ENCODE measurements at places on chromosomes 13 and 19.

DNA sequence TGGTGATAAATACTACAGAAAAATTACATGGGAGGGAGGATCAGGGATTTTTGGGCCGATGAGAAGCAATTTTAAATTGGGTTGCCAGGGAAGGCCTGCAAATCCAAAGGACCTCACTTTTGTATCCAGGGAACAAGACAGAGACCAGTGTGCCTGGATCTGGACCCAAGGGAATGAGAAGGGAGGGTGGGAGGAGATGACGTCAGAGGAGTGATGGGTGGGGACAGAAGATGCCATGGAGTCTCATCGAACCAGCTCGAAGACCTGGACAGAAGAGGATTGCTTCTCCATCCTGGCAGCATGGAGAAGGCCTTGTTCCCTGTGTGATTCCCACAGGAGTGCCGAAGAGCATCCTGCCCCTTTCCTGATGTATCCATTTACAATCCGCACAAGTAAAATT lies 68.9 kb downstream of the ITGBL1 start:
- DNase-seq: no peak

DNA sequence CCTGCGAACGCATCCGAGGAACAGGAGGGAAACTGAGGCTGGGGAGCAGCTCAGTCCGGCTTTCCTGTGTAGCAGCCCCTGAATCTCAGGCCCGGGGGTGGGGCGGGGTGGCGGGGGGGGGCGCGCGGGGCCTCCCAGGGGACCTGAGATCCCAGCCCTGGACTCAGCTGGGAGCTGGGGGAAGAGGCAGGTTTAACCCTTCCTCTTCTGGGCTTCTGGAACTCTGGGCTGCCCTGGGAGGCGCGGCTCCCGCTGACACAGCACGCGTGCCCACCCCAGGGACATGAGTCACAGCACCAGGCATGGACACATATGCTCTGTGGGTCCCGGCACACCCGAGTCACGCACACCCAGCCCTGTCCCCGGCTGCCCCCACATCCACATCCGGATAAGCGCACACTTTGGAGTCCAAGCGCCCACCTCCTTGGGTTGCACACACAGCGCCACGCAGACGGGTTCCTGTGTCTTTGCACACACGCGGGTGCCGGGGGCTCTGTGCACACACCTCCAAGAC lies 3.5 kb upstream of the CIRBP start:
- no peak for DNase-seq

DNA sequence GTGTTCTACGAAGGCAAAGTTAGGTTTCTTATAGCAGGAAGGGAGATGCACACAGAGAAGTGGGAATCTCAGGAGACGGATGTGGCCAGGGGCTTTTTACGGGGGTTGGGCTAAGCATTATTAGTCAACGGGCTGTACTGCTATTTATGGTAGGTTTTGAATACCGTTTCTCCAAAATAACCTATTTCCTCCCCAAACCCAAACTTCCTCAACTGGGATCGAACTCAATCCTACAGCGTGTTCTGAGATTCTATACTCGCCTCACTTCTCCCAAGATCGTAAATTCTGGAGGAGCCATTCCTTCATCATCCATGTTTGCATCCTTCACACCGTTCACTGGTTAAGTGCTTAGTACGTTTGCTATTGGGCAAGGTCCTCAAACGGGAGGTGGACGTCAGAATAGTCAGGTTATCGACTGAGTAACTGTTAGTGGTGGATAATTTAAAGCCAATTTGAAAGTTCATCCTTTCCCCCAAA lies 1.2 kb upstream of the TRIM13 start:
- DNase-seq: no peak

- DNase-seq: no peak
These were observed 242.9 kb upstream of the DACH1 start for GRCh38 chr13:72109863-72110262.

- no peak for DNase-seq
These were observed 81.7 kb upstream of the ABCC4 start for GRCh38 chr13:95382916-95383315.

GRCh38 chr13:28658539-28658795 lies 463 bp upstream of the POMP start:
- DNase-seq: no peak

GRCh38 chr13:41515491-41516139 lies 58.3 kb downstream of the RGCC start:
- DNase-seq: no peak

GRCh38 chr13:114134111-114134943 lies 1.9 kb upstream of the RASA3 start:
- no peak for DNase-seq

GRCh38 chr19:6652805-6653094 lies 17.2 kb downstream of the TNFSF14 start:
- no peak for DNase-seq

DNA sequence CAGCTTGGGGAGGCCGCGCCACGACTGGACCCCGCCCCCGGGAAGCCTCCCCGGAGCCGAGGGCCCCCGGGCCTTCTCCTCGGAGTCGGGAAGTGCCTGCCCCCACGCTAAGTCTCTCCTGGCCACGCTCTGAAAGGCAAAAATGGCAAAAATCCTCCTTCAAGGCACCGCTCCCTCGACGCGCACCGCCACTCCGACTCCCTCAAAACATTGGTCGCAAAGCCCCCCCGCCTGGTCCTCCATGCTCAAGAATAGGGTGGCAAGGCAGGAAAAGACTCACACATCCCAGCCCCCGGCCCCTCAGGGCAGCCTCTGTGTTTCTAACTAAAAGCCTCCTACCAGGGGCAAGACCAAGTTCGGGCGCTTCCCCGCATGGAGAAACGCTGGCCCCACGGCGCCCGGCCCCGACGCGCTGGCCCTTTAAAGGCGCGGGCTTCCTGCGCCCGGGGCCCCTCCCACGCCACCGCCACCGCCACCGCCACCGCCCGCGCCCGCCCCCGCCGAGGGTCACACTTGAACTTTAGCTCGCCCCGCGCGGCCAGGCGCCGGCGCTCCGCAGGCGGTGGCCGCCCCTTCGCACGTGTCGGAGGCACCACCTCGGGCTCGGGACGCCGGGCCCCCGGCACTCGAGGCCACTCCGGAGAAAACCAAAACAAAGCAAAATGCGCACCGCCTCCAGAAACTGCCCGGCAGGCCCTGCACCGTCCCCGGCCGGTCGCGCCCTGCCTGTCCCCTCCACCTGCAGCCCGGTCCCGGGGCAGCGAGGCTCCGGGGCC lies 1.9 kb downstream of the FOXO1 start:
- peak; percentile 82 for DNase-seq

DNA sequence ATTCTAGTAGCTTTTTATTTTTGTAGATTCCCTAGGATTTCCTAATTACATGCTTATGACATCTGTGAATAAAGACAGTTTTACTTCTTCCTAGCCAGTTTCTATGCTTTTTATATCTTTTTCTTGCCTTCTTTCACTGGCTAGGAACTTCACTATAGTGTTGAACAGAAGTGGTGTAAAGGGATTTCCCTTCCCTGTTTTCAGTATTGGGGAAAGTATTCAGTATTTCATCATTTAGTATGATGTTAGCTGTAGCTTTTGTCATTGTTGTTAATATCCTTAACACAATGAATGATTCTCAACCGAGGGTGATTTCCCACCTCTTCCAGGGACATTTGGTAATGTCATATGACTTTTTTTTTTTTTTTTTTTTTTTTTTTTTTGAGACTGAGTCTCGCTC lies 77.3 kb downstream of the SLC6A16 start:
- DNase-seq: no peak

DNA sequence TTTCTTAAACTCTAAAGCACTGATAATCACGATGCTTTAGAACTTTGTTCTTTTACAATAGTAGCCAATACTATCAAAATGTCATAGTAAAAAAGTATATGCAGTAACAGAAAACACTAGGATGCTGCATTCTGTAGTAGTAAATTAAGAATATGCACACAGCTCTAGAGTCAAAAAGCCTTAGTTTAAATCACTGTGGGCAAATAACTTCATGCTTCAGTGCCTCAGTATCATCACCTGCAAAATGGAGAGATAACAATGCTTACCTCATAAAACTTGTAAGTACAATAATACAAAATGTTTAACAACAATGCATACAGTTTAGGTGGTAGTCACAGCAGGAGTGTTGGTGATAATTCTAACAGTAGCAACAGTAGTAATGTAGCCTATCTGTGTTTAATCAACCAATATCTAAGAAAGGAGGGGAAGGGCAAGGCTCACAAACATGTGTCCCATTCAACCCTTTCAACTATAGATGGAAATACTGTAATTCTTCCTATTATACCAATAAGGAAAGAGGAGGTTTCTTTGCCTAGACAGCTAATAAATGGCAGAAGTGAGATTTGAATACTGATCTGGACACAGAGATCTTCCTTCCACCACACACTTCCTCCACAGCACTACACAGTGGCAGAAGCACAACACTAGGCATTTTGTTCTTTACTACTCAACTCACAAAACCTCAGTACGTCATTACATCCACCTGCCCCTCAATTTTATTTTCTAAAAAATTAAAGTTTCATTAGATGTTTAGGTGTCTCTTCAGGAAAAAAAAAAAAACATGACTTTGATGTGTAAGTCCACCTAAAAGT lies 4.6 kb downstream of the RBM26 start:
- DNase-seq: no peak

DNA sequence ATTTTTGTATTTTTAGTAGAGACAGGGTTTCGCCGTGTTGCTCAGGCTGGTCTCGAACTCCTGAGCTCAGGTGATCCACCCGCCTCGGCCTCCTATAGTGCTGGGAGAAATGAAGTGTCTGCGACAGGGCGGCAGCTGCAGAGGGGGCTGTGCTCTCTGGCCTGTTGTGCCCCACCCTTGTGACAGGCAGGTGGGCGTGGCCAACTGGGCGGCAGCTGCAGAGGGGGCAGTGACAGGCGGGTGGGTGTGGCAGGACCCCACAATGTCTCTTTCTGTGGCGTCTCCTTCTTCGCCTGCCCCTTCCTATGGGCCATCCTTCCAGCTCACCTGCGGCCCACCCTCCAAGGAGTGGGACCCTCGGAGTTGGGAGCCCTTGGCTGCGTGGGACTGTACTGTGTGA lies 11.8 kb downstream of the STK11 start:
- DNase-seq: no peak

DNA sequence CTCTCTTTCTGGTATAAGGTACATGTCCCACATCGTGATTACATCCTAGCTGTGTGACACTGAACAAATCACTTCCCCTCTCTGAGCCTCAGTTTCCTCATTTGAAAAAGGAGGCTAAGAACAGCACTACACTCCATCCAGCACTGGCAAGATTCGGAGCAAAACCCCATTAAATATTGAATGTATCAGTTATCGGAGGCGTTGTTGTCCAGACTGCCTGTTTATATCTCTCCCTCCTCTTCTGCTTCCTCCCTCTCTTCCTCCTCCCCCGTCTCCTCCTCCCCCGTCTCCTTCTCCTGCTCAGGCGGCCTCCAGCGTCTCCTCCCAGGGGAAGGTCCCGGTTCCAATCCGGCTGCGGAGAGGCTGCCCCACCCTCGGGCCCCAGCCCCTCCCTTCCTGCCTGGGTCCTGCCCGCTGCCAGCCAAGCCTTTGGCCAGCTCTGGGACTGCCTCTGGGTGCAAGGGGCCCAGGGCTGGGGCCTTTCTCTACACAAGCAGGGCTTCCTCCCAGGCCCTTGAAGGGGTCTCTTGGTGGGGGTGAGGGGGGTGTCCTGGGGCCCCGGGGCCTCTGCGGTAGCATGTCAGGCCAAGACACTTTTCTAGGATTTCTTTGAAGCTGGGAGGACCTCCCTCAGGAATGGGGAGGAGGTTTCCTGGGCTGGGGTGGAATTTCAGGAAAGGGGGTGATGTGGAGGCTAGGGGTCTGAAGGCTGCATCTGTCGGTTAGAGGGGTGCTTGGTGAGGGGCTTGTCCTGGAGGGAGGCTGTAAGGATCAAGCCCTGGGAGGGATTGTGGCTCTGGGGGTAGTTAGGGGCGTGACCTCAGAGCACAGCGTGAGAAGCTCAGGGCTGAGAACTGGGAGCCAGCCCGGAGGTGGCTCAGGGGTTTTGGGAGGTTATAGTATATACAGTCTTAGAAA lies 1.9 kb downstream of the RRAS start:
- no peak for DNase-seq

- DNase-seq: no peak
These were observed 178.3 kb downstream of the STK24 start for GRCh38 chr13:98398581-98398980.

DNA sequence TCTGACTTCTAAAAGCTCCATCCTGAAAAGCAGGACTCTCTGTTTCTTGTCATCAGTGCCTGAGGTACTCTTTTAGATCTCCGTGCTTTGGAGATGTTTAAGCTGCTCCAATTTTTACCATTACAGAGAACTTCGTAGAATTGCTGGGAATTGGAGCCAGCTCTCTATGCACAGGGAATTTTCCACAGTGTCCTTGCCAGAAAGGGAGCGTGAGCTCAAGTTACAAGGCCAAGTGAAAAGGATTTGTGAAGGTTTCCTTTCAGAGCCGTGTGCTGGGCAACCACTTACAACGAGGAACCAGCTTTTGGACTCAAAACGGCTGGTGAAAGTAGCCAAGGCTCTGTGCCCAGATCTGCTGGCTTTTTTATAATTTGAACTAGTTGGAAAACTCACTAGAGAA lies 82.6 kb downstream of the NUFIP1 start:
- peak; percentile 25 for DNase-seq

DNA sequence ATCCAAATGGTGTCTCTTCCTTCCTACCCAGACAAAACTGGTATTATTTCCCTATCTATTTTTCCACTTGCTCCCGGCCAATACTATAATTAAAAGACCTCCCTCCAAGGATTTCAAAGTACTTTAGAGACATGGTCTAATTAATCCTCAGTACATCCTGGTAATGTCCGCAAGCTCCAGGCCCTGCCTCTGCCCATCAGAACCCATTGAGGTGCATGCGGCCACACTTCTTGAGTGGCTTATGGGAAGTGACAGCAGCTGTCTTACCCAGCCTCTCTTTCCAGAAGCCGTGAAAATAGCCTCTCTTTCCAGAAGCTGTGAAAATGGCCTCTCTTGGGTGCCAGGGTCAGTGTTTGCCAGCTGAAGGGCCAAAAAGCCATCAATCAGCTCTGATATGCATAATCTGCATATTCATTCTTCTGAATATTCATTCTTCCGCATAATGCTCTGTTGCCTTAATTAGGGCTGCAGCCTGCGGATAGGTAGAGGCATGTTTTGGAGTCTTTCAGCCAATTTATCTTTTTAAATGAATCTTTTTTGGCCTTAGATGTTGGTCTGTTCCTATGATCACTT lies 148.4 kb upstream of the TMTC4 start:
- no peak for DNase-seq

- DNase-seq: no peak
These were observed 50.5 kb upstream of the UBE2L5 start for GRCh38 chr13:30371649-30372265.

DNA sequence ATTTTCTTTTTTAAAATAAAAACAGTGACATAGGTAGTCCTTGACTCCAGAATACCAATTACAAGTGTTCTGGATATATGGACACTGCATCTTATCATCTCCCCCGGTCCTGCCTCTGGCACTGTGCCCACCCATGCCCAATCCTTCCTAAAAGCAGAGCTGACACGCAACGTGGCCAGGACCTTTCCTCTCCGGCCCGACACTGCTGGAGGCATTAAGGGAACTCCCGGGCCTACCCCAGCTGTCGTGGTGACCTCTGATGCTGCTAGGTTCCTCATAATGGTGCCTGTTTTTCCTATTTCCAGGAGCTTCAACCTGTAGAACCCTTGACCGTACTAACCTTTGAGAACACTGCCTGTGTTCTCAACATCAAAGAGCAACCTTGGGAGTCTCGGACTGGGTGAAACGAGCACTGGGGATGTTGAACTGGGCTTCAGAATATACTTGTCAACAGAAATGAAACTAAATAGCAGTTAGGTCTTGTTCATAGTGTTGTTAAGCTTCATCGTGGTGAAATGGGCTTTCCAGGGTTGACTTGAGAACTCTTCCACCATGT lies 13.9 kb upstream of the RNF113B start:
- DNase-seq: no peak

- DNase-seq: no peak
These were observed 32.6 kb downstream of the UBL3 start for GRCh38 chr13:29817604-29818378.
